Anterior cingulate cortex (tissue), 58 donors: ENCODE measurements at places on chromosomes 6 and 20.

DNA sequence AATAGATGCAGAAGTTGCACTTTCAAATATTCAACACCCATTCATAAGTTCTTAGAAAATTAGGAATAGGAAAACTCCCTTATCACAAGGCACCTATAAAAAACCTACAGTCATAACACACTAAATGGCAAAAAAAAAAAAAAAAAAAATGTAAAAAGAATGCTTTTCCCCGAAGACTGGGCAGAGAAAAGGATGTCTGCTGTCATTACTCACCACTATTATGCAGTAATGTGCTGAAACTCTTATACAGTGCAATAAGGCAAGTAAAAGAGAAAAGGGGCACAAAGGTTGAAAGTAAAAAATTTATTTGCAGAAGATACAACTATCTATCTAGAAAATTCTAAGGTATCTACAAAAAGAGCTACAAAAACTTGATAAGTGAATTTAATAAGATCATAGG, 607.8 kb upstream of the ARID1B start:
- no peak for DNase-seq

DNA sequence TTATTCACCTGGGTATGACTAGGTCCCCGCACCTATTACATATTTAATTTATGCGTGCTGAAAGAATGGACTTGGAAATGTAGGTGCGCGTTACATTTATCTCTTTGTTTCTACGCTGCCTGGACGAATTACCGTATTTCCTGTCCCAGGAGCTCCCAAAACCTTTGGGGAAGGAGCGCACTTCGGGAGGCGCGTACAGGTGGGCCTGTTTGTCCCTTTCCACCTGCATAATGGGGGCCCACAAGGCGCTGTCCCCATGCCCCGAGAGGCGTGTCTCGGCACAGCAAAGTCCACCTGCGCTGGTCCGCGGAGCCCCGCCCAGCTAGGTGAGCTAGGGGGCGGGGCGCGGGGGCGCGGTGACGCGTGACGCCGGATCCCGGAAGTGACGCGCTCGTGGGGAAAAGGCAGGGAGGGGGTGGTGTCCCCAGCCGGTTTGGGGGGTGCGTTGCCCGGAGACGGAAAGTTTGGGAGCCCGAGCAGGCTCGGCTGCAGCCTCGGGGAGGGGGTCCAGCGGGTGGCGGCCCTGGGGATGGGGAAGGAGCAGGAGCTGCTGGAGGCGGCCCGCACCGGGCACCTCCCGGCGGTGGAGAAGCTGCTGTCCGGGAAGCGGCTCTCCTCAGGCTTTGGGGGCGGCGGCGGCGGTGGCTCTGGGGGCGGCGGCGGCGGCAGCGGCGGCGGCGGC, at the start of gene ANKS1A:
TSS of gene ANKS1A (plus strand) at position 382 of the 682 bp plus-strand sequence. CDS start at position 530, 148 bp downstream.
- peak; percentile 87 for DNase-seq

- DNase-seq = no peak
Observed at GRCh38 chr6:137237413-137238170, 18.4 kb upstream of the IFNGR1 start.

GRCh38 chr20:20211988-20212518, 155.9 kb upstream of the INSM1 start:
- DNase-seq = no peak

DNA sequence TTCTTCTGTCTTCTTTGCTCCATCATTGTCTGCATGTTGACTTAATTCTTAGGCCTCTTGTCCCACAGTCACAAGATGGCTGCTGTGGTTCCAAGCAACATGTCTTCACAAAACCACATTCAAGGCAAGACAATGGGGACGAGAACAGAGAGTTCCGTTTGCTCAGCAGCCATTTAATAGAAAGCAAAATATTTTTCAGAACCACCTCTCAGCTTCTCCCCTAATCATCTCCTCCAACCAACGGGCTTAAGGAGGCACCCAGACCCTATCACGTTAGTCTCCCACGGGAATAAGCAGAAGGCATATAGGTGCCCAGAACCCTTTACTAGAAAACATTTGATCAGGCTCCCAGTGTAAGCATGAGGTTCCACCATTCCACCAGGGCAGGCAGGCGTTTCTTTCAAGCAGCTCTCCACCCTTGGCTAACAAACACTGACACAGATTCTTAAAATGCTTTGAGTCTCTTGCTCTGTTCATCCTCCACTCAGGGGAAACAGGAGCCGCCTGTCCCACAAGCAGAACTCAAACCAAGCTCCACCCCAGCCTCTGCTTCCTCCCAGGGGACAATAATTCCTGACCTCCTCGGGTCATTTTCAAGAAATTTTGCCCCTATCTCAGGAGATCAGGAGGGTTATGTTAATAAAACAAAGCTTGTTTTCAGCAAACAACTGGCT, 19.0 kb downstream of the BMP7 start:
- no peak for DNase-seq

GRCh38 chr6:107330168-107330567, 129.2 kb downstream of the PDSS2 start:
- no peak for DNase-seq

DNA sequence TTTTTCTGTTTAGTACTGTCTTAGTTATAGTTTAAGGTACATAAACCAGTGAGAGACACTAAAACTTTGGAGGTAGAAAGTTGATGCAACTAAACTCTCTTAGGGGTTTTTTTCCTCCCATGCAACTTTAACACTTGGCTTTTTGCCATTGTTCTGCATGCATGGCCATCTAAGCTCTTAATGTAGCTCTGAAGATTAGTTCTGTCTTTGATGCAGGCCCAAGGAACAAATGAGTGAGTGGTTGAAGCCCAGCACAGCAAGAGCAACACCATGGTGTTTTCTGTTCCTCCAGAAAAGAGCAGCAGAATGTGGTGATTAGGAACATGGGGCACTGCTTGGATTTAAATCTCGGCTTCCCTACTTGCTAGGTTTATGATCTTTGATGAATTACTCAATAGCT, 89.3 kb downstream of the L3MBTL3 start:
- DNase-seq = no peak

- DNase-seq = no peak
Observed at GRCh38 chr6:10368861-10369260, 46.0 kb downstream of the TFAP2A start.

DNA sequence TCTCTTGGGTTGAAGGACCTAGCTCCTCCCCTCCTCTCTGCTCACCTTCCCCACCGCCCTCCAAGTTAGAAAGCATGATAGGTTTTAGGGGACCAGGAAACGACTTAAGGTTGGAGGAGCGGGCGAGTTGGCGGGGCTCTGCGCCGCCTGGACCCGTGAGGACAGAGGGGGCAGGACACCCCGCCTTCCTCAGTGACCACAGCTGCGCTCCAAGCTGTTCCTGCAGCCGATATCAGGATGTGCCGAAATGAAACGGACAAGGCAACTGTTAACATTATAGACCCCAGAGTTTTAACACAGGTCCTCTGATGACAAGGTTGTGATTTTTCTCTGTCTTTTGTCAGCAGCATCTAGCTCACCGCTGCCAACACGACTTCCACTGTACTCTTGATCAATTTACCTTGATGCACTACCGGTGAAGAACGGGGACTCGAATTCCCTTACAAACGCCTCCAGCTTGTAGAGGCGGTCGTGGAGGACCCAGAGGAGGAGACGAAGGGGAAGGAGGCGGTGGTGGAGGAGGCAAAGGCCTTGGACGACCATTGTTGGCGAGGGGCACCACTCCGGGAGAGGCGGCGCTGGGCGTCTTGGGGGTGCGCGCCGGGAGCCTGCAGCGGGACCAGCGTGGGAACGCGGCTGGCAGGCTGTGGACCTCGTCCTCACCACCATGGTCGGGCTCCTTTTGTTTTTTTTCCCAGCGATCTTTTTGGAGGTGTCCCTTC, at the start of gene GRM1:
TSS of gene GRM1 (plus strand) at position 212 of the 722 bp plus-strand sequence. CDS start at position 668, 456 bp downstream.
- no peak for DNase-seq

- DNase-seq = no peak
Observed at GRCh38 chr6:125670568-125670967, 78.9 kb upstream of the HEY2 start.

DNA sequence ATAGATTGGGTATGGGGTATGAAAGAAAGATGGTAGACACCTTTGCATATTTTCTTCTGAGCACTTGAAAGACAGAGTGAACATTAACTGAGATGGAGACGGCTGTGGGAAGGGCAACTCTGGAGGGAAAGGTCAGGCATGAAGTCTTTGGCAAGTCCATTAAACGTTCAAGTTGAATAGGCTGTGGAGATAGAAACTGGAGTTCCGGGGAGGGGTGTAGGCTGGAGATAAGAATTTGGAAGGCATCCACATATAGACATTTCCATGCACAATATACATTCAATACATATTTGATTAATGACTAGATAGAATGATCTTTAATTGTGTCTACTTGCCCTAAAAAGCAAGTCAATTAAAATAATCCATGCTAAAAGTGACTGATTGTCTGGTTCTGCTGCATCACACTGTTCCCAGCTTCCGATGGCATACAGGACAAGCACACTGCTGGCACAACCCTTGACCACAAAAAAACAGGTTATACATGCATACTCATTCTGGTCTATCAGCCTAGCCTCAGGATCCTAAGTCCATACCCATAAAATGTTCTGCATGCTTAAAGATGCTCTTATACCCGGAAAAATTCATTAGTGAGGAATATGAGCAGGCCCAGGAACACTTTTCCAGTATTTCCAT, 1.9 kb upstream of the MYLK4 start:
- DNase-seq = no peak

GRCh38 chr6:151239603-151240035, at the start of gene AKAP12:
Gene AKAP12, plus strand, starts transcription at chr6:151239967. Its CDS starts 596 bp downstream, at chr6:151240563.
- DNase-seq = peak; percentile 32

- no peak for DNase-seq
Observed at GRCh38 chr20:46963196-46963529, 68.5 kb downstream of the EYA2 start.

- no peak for DNase-seq
Observed at GRCh38 chr6:20217324-20217855, 5.1 kb upstream of the MBOAT1 start.

DNA sequence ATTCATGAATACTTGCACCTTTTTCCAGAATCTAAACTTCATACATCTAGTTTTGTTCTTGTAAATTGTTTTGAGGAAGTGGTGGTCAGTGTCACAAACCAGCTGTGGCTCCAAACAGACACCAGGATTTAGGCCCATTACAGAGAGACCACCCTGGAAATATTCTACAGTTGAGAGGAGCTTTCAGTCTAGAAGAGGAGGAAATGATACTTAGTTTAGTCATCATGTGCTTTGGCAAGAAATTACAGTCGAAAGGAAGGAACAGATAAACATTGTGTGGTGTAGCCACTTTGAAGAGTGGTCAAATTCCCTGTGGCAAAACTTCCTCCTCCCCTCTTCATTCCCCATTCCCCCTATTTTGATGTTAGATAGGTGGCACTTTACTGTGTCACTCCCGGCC, 15.7 kb downstream of the DCBLD1 start:
- DNase-seq = no peak

DNA sequence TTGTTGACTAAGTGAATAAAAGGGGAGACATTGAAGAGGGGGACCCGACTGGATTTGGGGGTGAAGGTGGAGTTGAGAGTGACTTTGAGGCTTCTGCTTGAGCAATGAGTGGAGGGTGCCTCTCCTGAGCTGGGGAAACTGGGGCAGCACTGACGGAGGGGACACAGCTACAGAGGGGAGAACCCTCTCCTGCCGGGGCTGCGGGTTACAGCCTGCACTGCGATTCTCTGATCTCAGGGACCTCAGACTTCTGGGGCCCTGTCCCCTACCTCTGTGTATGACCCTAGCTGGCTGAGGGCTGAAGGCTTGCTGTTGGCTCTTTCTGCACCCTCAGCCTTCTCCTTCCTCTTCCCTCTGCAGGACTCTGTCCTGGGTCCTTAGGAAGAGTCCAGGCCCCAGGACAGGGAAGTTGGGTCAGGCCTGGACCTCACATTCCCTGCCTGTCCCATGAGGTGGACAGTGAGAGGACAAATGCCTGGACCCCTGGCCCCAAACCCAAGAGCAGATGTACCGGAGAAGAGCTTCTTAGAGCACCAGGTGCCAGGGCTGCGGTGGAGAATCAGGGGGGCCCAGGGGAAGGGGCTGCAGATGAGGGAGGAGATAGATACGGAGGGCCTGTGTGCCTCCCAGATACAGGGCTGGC, 13.7 kb upstream of the FAM110A start:
- no peak for DNase-seq

DNA sequence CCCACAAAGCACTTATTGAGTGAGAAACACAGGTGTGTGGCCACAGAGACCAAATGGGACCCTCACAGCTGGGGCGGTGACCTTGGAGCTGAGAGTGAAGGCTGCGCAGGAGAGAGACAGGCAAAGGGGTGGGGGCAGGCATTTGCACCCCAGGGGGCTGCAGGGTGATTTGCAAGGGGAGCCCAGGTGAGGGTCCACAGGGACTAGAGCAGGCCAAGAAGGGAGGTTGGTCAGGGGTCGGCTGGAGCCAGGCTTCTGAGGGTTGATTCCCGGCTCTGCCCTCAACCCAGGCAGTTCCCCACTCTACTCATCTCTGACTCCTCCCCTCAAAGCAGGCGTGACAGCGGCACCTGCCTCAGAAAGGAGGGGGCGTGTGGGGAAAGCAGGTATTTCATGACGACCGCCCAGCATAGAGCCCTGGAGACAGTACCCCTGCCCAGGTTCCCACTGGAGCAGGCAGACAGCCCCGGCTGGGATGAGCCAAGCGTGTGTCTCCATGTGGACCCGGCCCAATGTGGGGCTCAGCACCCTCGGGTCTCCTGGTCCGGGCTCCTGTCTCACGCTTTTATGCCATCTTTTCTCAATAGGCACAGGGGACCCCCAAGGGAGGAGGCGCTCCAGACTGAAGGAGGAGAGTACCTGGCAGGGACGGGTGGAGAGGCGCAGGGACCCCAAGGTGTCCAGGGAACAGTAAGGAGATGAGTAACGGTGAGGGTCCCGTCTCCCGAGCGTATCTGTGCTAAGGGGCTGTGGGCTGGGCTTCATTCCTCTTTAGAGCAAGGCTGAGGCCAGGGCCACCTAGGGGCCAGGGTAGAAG, 3.1 kb upstream of the MRGBP start:
- DNase-seq = no peak

DNA sequence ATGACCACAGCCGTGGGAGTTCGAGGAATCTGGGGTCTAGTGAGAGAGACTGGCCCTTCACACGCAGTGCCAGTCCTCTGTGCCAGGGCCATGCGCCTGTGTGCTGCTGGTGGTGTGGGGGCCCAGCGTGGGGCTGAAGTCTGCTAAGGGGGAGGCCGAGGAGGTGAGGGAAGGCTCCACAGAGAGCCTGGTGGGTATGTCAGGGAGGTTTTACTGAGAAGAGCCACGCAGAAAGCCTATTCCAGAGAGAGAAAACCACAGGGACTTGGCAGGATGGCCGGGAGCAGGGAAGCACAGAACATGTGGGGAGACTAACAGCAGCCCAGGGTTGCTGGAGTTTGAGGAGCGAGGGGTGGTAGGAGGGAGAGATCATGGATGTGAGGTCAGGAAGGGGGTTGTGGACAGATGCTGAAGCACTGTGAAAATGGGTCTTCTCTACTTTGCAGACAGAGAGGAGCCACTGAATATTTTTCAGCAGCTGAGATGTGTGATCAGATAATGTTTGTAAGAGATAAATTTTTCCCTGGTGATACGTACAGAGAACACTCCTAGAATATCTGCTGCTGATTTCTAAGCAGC, 35.3 kb downstream of the DUSP22 start:
- DNase-seq = no peak

DNA sequence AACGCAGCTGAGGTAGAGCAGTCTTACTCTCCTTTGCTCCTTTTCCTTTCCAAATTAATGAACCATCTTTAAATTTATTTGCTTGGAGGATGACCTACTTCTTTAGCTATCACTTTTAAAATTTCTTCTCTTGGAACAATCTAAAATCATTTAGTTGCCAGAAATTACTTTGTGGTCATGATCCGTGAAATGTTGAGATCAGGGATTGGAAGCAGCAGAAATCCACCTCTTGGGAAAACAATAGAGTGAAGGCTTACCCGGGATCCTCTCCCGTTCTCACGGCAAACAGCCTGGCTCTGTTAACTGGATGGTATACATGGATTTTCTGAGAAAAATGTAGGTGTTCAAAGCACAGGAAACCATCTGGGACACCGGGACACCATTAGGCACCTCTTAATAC, 7.7 kb downstream of the AKAP12 start:
- no peak for DNase-seq
